ENCODE measurements at places on chromosomes 3 and 15. TPM values are rescaled to one million over a fixed set of nuclear protein-coding genes. Genes with fewer than 3 reads are reported as not detected.
A peak's percentile ranks its signal among the peaks of the same experiment; 100 is the strongest.

ROPN1 gene
- 1.3 TPM for total RNA-seq

ZNF501 gene
- 6.1 TPM for total RNA-seq

OSTN gene
- not detected for total RNA-seq

KBTBD13 gene
- not detected for total RNA-seq

SLC22A14 gene
- total RNA-seq: 0.12 TPM

GRCh38 chr3:162029736-162030135, 533.1 kb downstream of the OTOL1 start:
- DNase-seq: no peak

GRCh38 chr3:168858327-168858726, 762.6 kb upstream of the GOLIM4 start:
- no peak for DNase-seq

- DNase-seq: peak; percentile 51
Observed at GRCh38 chr3:98961161-98962155, 60.0 kb upstream of the DCBLD2 start.

GRCh38 chr3:46845397-46845859, 17.8 kb downstream of the MYL3 start:
- DNase-seq: peak; percentile 89

- no peak for DNase-seq
Observed at GRCh38 chr3:60630953-60631352, 620.3 kb downstream of the FHIT start.

GRCh38 chr3:103644450-103644849, 1209.6 kb downstream of the ZPLD1 start:
- peak; percentile 5 for DNase-seq

GRCh38 chr3:63202529-63202928, 75.6 kb upstream of the SYNPR start:
- no peak for DNase-seq

- no peak for DNase-seq
Observed at GRCh38 chr3:48417529-48418108, 12.3 kb downstream of the PLXNB1 start.

- DNase-seq: no peak
Observed at GRCh38 chr3:85081191-85081906, 122.6 kb downstream of the CADM2 start.

GRCh38 chr3:17529677-17530076, 212.8 kb downstream of the TBC1D5 start:
- DNase-seq: no peak
